ENCODE measurements at places on chromosomes 12 and 14. TPM values are rescaled to one million over a fixed set of nuclear protein-coding genes. Genes with fewer than 3 reads are reported as not detected.

DNA sequence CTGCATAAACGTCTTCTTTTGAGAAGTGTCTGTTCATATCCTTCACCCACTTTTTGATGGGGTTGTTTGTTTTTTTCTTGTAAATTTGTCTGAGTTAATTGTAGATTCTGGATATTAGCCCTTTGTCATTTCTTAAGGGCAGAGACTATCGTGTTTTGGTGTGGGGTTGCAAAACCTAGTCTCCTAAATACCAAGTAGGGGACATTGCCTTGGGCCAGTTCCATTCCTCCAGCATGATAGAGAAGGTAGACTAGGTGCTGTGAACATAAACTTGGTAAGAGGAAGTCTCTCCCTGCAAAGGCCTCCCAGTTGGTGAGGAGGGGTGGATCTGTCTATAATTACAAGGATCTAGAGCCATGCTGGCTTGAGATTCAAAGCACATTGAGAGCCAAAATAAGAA lies 390.7 kb downstream of the VRK1 start:
- no peak for DNase-seq

DNA sequence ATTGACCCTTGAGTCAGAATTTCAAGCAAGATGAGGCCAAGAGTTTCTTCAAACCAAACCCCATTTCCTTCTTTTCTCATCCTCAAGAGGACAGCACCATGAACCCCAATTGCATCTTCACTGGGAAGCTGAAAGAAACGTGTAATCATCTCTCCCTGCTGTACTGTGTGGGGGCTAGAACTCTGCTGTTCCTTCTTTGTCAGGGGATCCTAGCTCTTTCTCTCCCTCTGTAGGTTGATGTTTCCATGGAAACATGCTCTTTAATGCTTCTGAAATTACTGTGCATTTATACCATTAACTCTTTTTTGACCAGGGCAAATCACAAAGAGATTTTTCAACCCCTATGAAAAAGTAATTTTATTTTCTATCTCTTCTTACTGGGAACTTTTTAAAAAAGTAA lies 295.1 kb downstream of the GRIN2B start:
- DNase-seq: no peak

DNA sequence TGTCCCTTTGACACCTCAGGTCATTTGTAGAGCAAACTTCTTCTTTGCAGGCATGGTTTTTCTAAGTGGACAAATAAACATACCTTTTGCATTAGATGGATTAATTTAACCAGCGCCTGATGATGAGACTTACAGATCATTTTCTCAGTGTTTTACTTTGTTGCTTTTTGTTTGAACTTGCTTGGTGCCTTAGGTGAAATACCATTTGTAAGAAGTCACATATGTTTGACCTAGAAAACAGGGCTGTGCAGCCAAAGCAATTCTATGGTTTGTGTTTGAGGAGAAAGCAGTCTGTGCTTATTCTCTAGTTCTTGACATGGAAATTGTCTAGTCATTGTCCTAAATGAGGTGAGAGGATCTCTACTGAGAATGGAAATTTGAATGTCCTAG lies 111.1 kb downstream of the DIP2B start:
- DNase-seq: no peak

DNA sequence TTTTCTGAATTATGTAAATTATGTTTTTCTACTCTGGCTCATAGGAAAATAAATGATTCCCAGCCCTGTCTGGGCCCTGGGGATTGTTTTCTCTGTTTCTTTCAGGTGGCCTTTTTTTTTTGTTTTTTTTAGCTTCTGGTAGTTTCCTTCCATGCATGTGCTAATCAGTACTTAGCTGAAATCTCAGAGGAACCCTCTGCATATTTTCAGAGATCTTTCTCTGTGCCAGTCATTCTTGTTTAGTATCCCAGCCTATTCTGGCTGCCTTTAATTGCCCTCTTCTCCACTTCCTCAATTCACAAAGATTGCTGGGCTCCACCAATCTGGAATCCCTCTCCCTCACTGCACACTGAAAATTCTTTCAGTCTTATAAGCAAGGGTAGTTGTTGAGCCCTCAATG lies 46.9 kb downstream of the CNOT2 start:
- DNase-seq: no peak

DNA sequence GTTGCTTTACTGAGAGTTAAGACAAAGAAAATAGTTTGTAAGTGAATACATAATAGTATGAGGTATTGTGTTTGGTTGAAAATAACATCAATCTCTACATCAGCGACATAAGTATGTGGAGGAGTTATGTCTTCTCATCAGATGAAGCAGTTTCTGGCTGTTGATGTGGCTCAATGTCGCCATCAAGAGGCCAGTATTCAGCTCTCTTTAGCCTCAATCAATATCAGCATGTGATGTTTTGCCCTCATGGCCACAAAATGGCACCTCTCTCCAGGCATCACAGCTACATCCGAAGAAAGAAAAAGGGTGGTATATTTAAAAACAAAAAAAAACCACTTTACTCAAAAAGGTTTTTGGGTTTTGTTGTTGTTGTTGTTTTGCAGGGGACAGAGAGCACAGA lies 302.3 kb upstream of the TMEM132C start:
- no peak for DNase-seq

- no peak for DNase-seq
These were observed 175.8 kb downstream of the SLC2A13 start for GRCh38 chr12:39930101-39930500.

- DNase-seq: no peak
These were observed 63.8 kb upstream of the ACTN1 start for GRCh38 chr14:69042787-69043444.

The CPNE6 gene
- polyA plus RNA-seq: not detected

DNA sequence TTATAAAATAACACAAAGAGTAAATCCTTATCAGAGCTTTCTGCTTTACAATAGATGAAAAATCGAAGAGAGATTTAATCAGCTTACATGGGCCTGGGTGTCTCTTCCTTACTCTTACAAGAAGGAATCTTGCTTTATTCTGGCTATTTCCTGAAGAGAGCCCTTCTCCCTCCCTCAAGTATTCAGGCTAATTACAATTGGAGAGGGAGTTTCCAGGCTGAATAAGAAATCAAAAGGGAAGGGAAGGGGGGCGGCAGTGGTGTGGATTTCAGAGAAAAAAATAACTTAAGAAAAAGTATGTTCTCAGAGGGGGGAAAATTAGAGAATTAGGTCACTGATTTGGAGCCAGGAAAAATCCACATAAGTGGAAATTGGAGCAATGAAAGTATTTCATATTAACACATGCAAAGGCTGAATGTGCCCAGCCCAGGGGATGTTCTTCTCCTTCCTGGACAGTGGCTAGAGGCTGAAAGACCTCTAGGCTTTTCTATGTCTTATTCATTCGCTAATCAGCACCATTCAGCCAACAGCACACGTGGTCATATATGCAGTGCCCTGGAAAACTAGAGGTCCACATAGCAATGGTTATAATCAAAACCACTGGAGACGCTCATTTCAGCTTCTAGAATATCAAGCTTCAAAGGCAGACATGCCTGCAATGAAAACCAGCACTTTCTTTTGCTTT lies 158.9 kb upstream of the BTG1 start:
- peak; percentile 22 for DNase-seq

DNA sequence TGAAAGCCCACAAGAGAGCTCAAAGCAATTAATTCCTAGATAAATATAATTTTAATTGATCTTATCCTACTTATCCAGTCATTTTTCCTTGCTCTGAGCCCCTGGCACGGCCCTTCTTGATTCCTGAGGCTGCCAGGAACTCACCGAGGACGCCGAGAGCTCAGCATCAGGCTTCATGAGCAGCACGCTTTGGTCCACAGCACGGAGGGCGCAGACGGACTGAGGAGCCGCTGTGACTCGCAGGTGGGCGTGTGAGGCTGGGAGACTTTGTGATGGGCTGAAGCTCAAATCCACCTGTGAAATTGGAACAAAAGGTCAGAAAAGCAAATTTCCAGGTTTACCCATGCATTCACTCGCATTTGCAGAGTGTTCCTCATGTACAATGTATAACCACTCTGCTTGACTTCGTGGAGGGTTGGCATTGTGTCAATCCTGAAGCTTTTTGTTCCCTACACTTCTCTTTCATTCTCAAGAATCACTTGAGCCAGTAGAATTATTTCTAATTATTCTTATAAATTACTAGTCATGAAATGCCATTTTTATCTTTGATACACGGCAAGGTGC lies 17.2 kb downstream of the A2M start:
- no peak for DNase-seq

The SBNO1 gene
- polyA plus RNA-seq: 17.3 TPM

GRCh38 chr12:120167529-120168095 lies 26.9 kb downstream of the GCN1 start:
- no peak for DNase-seq

DNA sequence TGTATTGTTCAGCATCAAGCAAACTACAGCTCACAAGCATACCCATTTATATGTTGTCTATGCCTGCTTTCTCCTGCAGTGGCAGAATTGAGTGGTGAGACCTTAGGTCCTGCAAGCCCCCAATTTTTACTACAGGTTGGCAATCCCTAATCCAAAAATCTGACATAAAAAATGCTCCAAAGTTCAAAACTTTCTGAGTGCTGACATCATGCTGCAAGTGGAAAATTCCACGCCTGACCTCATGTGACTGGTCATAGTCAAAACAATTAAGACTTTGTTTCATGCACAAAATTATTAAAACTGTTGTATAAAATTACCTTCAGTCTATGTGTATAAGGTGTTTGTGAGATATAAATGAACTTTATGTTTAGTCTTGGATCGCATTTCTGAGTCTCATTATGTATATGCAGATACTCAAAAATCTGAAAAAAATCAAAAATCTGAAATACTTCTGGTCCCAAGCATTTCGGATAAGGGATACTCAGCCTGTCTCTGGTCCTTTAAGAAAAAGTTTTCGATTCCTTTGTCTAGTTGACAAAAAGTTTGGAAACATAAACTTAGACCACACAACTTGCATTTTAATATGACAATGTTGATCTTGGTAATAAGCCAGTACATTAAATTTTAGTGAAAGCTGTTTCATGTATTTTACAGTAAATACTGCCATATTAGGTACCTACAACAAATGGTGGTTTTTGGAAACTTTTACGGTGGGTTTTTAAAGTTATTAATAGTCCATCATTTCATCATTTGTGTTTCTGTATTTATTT lies 81.5 kb downstream of the AEBP2 start:
- DNase-seq: no peak

DNA sequence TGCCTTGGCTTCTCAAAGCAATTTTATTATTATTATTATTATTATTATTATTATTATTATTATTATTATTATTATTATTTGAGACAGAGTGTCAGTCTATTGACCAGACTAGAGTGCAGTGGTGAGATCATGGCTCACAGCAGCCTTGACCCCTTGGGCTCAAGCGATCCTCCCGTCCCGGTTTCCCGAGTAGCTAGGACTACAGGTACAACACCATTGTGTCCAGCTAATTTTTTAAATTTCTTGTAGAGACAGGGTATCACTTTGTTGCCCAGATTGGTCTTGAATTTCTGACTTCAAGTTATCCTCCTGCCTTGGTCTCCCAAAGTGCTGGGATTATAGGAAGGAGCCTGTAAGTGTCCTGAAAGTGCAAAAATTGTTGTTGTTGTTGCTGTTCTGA lies 11.6 kb upstream of the AP4S1 start:
- no peak for DNase-seq

- DNase-seq: no peak
These were observed 19.4 kb upstream of the A2M start for GRCh38 chr12:9134981-9135628.

- DNase-seq: no peak
These were observed 31.5 kb downstream of the COA8 start for GRCh38 chr14:103594265-103594664.

DNA sequence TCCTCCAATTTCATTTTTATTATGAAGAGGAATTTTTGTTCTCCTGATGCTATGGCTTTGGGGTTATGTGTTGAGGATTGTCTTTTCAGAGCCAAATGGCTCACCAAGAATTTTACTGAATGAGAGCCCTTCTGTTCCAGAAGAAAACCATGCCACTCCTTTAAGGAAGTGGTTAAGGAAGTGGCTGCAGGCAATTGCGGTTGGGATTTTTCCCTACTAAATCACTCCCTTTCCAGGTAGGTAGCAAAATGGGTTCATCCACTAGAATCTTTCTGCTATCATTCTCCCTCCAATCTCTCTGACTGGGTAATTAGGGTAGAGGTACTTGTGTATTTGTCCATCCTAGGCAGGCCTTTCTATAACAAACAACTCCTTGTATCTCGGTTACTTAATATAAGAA lies 163.1 kb downstream of the TTC8 start:
- no peak for DNase-seq

GRCh38 chr12:57476162-57476992 lies 3.3 kb downstream of the ARHGAP9 start:
- no peak for DNase-seq

DNA sequence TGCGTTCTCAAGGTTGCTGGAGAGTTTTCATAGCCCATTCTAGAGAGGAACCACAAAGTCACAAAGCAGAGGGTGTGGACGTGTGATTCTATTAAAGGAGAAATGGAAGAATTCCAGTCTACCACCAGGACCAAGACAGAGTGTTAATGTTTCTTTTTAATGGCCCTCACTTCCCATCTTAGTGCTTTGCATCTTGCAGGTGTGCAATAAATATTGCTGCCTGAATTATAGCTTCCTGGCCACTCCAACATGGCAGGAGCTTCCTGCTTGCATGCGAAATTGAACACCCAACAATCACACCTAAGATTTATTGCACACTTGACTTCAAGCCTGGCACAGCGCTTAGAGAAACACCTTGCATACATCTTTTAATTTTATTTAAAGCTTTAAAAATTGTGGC lies 22.4 kb upstream of the PPP1CC start:
- no peak for DNase-seq

- no peak for DNase-seq
These were observed 3.5 kb upstream of the KSR2 start for GRCh38 chr12:117972301-117972700.

- DNase-seq: peak; percentile 73
These were observed 32.5 kb downstream of the ATF7 start for GRCh38 chr12:53593707-53594106.

DNA sequence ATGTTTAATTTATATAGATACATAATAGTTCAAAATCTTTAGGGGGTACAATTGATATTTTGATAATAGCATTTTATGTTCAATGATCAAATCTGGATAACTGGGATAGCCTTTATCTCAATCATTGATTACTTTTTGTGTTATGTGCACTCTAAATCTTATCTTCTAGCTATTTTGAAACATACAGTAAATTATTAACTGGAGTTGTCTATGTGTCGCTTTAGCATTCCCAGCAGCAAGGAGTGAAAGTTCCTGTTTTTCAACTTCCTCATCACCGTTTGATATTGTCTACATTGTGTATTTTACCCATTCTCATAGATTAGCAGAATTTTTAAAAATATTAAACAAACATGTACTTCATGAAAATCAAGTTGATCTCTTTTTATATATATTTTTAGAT lies 1207.4 kb downstream of the TMEM121 start:
- no peak for DNase-seq

DNA sequence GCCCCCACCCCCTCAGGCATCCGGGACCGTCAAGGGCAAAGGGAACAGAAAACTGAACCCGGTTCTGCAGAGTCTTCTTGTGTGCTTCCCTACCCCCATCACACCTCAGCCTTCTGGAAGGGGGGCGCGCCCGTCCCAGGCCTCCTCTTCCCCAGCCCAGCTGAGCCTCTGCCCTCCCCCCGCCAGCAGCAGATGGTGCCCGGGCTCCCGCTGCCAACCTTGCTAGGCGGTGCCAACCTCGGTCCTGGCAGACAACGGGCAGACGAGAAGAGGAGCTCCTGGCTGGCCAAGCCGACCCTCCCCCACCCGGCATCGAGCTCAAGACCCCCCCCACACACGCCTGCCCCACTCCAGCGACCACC lies 8.7 kb downstream of the STAC3 start:
- no peak for DNase-seq

- no peak for DNase-seq
These were observed 20.3 kb upstream of the PPP4R4 start for GRCh38 chr14:94153750-94154342.

GRCh38 chr12:93441081-93441616 lies 598 bp downstream of the UBE2N start:
- DNase-seq: peak; percentile 44
